ENCODE measurements at places on chromosomes 11 and 22.

DNA sequence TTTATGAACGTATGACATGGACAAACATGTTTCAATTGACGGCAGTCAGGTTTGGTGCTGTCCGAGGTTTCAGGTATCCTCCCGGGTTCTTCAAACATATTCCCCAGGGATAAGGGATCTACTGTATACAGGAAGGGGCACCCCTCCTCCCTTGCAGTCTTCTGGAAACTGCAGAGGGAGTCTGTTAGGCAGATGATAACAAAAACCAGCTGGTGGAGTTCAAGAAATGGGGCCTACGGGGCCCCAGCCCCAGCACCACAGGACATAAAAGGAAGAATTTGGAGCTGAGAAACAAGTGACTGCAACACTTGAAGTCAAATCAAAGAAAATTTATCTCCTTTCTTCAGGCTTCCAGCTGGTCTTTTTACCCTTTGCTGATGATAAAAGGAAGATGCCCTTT is 32.1 kb downstream of the SNU13 start:
- no peak for DNase-seq

GRCh38 chr11:35802221-35802620 is 139.6 kb downstream of the TRIM44 start:
- DNase-seq = no peak

- no peak for DNase-seq
Measured at GRCh38 chr11:112219476-112220232, 6.6 kb upstream of the PTS start.

- DNase-seq = no peak
Measured at GRCh38 chr22:30673136-30673535, 5.5 kb upstream of the DUSP18 start.

GRCh38 chr11:128490092-128490491 is 97.3 kb downstream of the ETS1 start:
- no peak for DNase-seq

DNA sequence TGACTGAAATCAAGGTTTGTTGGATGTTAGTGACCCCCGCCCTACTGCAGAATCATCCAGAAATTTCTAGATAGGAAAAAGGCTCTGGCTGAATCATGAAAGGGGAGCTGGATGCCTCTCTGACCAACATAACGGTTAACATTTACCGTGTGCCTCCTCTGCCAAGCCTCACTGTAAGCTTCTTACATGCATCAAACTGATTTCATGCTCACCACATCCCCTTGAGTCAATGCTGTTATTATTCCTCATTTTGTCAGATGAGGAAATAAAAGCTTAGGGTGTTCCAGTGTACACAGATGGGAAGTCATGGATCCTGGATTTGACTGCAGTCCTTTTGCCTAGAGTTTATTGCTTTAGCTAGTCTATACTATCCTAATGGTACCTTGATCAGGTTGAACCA is 5.9 kb upstream of the HMOX1 start:
- DNase-seq = no peak

DNA sequence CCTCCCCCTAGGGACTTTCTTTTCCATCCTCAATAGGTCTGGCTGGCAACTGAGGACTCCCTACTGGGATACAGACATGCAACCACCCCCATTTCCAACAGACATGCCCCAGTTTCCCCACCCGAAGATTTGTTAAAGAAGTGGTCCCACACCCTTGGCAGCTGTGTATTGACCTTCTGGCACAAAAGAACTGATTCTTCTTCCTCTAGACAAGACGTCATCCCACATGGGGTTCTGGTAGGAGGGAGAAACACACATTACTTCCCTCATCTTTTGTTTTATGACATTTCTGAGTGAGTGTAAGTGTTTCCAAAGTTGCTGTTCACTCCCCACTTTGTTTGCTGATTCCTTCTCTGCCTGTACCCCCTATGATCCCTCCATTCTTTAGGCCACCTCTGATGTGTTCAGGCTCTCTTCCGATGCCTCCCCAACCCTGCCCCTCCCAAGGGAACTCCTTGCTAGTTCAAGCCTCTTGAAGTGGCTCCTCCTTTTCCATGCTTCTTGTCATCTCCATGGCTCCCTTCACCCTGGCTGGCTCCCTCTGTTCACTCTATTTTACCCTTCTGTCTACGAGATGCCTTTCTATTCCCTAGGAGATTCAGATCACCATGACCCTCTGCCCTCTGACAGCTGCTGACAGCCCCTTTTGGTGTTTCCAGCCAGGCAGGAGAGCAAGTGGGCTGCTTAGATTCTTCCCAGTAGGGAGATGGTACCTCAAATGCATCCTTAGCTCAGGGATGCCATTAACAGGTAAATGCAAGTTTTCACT is 4.3 kb downstream of the KIRREL3 start:
- no peak for DNase-seq

DNA sequence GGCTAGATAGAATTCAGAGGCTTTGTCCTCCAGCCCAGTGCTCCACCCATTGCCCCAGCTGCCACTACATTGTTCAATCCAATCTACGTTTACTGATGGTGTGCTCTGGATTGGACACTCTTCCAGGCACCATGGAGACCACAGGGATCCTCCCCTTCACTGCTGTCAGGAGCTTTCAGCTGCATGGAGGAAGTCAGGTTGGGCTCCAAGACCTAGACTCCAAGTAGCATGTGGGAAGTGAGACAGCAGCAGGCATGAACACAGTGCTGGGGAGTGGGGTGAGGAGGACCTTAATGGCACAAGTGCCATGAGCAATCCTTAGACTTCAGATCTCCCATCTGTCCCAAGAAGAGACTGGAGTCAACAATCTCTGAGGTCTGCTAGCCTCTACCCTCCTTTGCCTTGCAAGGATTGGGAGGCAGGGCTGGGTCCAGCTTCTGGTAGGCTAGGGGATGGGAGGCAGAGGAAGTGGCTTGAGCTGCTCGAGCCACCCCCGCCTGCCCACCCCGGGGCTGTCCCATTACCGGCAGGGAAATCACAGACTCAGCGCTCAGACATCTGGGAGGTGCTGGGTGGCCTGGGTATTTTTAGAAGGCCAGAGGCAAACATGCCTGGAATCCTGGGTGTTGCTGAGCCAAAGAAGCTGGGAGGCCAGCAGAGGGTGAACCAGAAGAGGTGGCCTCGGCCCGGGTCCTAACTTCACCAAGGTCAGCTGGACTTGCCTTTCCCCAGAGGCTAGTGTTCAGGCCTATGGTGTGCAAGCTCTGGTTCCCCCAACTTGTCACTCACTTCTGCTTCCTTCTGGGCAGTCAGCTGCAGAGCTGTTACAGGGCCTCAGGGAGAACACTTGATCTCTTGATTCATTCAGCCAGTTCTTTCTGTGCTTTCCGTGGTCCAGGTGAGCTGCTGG is 15.2 kb upstream of the FCHSD2 start:
- DNase-seq = no peak

DNA sequence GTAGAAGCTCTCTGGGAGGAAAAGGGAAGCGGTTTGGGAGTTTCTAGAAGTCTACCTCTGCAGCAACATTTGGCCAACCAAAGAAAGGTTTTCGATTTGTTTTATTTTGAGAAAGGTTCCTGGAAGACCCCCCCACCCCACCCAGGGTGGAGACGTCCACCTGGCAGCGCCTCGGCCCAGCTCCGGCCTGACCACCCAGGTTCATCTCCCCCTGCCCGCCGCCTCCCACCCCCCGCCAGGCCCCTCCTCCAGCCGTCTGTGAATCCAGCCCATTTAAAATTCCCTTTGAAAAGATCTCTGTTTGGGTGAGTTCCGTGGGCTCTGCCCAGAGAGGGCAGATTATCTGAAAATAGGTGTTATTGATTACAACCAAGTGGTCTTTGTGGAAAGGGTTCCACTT is 43.3 kb downstream of the KCNJ1 start:
- no peak for DNase-seq

DNA sequence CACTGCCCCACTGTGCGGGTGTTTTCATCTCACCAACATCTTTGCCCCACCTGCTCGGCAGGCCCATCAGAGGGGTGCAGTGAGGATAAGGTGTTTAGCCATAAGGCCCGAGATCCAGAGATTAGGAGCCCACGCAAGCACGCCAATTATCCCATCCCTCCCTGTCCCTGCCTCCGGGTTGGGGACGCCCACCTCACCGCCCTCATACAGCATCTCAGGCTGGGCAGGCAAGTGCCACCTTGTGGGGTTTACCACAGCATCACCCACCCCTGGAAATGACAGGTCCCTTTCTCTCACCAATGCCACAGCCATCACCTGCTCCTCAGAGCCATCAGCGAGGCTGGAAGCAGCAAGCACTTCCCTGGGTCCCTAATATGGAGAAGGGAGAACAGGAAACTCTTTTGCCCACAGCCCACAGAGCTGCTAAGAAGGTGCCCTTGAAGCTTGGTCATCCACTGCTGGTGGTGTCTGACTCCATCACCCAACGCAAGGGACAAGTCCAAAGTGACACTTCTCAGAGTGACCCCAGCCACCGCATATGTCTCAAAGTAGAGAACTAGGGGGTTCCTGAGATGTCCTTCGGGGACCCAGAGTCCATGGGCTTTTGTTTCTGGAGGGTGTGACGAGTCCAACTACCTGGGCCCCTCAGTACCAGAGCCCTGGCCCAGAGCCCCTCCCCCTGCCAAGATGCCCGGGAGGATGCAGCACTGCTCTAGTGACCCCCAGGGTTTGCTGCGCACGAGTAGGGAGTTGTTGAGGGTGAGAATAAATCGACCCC is 15.8 kb downstream of the VPS37C start:
- DNase-seq = no peak

GRCh38 chr22:27748349-27748748 is 53.2 kb downstream of the MN1 start:
- no peak for DNase-seq

DNA sequence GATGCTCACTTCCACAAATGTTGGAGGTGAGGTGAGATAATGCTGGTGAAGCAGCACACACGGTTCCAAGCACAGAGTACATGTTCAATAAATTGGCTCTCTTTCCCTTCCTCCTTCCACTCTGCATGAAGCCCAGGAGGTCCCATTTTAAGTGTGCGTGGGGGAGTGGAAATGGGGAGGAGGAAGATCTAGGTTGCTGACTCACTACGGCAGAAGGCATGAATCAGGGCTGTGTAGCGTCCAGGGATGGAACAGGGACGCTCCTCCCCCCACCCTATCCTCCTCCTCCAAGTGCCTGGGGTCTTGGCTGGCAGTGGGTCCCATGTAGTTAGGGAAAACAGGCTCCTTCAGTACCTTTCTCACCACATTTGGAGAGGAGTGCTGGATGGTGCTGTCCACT is 44.2 kb downstream of the TRIM66 start:
- no peak for DNase-seq

DNA sequence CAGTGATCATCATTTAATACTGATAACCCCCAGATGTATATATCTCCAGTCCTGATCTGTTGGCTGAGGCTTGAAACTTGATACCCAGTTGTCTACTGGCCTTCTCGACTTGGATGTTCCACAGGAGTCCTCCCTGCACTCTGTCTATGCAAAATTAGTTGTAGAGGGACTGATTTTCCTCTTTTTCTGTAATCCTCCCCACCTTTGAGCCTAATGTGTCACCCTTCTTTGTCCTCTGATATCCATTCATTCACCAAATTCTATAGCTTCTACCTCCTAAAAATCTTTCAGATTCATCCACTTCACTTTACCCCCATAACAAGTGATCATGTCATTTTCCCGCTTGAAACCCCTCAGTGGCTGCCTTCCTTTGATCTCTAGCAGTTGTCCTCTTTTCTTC is 16.4 kb downstream of the COA4 start:
- DNase-seq = no peak

- DNase-seq = no peak
Measured at GRCh38 chr11:19589567-19590260, 122.9 kb upstream of the NAV2 start.

- no peak for DNase-seq
Measured at GRCh38 chr11:8806974-8807373, 104.0 kb upstream of the AKIP1 start.

DNA sequence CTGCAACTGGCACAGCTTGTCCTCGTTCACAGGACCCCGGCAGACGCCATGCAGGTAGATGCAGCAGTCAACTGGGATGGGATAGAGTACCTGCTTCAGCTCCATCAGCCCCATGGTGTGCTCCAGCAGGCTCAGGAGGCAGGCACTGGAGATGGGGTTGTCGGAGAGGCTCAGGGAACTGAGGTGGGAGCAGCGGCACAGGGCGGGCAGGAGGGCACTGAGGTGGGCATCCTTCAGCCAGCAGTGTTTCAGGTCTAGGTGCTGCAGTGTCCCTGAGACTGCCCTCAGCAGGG is 8.7 kb upstream of the TOP3B start:
- no peak for DNase-seq

DNA sequence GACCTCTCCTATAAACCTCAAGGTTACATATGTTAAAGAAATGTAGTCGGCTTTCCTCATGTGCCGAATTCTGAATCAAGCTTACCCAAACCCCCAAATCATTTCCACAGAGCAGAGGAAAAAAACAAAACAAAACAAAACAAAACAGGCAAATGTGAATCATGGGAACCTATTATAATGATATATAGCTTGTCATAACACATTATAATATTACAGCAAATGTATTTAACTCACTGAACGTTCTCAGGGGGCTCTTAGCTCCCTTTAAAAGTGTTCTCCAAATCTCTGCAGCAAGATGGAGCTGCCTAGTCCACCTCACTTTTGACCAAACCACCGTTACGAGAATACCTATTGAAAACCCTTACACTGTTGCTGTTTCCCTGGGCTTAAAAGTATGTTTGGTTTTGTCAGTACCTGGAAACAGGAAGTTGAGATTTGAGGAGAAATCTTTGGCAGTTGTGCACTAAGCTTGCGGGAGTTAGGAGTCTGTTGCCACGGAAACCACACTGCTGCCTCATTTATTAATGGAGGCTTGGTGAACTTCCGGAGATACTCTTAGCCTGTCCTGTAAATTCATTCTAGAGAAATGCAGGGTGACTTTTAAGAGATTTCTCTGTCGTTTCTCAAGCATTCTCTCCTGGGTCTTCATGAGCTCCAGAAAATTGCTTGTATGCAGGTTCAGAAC is 167.0 kb upstream of the RASSF10 start:
- no peak for DNase-seq

GRCh38 chr11:76459299-76459698 is 14.5 kb downstream of the EMSY start:
- DNase-seq = no peak

- no peak for DNase-seq
Measured at GRCh38 chr22:41841085-41841712, 8.3 kb downstream of the SREBF2 start.

DNA sequence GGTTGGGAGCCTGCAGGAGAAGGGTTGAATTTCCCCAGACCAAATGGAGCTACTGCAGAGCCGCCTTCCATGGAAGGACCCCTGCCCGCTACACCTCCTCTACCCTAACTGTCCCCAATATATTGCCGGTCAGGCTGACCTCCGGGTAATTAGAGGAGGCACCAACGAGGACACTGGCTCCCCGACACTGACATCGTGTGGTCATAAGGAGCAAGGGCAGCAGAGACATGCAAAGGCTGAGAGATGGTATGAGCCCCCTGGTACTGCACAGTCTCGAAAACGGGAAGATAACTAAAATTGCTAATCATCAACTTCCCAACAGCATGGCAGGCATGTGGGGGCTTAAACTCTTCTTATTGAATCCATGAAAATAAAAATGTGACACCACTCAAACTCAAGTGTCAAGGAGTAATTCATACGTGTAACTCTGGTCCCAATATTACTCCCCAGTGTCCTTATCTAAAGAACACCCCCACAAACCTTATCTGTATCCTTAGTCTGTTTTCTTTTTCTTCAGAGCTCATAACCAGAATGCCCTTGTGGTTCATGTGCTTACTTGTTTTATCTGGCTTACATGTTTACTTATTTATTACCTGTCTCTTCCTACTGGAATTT is 4.4 kb downstream of the CAVIN3 start:
- DNase-seq = no peak

All from stimulated activated CD4-positive, alpha-beta T cell treated with anti-CD3 and anti-CD28 coated beads, Interleukin-1b, Interleukin-23, amount 100 ng/mL, for 1 hour (primary cell).